Coronary artery (tissue), 2 donors: ENCODE measurements at places on chromosomes 11 and 22.

- DNase-seq: no peak
Observed at GRCh38 chr11:88335284-88335683, 2.3 kb downstream of the CTSC start.

DNA sequence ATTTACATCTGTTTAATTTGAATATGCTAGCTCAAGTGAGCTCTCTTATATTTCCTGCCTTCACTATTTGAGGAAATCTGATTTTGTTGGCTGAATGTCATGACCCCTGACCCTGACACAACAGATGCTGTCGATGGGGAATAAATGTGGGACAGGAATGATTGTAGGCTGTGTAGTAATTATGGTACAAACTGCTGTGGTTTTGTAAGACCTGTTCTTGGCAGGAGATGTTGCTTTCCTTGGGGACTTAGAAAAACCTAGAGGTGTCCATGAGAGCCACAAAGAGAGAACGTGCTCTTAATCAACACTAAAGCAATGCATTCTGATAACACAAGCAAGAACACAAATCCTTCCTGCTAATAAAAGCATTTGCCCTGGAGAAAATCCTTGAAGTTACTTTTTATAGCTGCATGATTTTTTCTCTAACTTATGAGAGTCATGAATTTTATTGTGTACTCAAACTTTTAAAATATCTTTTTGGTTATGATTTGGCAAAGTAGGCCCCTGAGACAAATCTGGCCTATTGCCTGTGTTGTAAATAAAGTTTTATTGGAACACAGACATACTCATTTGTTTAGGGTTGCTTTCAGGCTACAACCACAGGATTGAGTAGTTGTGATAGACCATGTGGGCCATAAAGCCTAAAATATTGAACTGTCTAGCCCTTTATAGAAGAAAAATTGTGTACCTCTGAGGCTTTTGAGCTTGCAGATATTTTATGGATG is 90.2 kb downstream of the DDX10 start:
- DNase-seq: no peak

DNA sequence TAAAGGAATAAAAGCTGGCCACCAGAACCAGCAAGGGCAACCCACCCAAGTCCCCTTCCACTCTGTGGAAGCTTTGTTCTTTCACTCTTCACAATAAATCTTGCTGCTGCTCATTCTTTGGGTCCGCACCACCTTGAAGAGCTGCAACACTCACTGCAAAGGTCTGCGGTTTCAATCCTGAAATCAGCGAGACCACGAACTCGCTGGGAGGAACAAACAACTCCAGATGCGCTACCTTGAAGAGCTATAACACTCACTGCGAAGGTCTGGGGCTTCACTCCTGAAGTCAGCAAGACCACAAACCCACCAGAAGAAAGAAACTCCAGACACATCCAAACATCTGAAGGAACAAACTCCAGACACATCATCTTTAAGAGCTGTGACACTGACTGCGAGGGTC is 365.2 kb upstream of the LUZP2 start:
- DNase-seq: no peak

DNA sequence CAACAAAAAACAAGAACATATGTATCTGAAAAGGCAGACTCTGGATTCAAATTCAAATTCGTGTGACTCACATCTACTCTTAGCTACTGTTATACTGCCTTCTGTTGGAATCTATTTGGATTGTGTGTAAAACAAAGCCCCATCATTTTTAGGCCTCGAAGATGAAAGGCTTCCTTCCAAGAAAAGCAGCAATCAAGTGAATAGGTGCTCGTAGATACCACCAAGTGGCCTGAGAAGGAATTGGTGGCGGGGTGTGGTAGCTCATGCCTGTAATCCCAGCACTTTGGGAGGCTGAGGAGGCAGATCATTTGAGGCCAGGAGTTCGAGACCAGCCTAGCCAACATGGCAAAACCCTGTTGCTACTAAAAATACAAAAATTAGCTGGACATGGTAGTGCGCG is 4.2 kb downstream of the GRAMD1B start:
- DNase-seq: no peak
